ENCODE measurements at places on chromosomes 11 and 22. TPM values are rescaled to one million over a fixed set of nuclear protein-coding genes. Genes with fewer than 3 reads are reported as not detected.

DNA sequence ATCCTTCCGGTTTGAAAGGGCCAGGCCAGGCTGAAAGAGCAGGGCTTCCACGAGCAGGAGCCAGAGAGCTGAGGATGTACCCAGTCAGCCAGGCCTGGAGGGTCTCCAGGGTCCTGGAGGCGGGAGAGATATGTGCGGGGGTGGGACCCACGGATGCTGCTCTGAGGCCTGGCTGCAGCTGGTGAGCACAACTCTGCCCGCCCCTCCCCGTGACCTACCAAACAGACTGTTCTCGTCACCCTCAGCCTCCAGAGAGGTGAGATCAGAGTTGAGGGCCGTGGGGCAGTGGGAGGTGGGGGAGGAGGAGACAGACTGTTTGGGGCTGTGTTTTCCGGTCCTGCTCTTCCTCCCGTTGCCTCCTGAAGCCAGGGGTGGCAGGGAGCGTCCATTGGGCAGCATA is 42.2 kb downstream of the TRIOBP start:
- DNase-seq: peak; percentile 92
- H3K27ac ChIP-seq: peak overlapping the region; percentile 62
- peaks cover 62% of the 10 kb centered on the region for H3K4me1 ChIP-seq
- no peaks in the 10 kb centered on the region for H3K27me3 ChIP-seq
- H3K4me3 ChIP-seq: no peak overlapping the region

- DNase-seq: peak; percentile 91
- H3K36me3 ChIP-seq: no peaks in the 10 kb centered on the region
- H3K27me3 ChIP-seq: no peaks in the 10 kb centered on the region
- H3K4me3 ChIP-seq: no peak overlapping the region
- H3K4me1 ChIP-seq: peaks cover 19% of the 10 kb centered on the region
- peak overlapping the region; percentile 5 for H3K27ac ChIP-seq
These were observed 365.3 kb upstream of the PDGFD start for GRCh38 chr11:104529213-104529612.

GRCh38 chr22:19705181-19705934 is 8.9 kb upstream of the SEPTIN5 start:
- no peak overlapping the region for H3K4me3 ChIP-seq
- no peak overlapping the region for H3K27ac ChIP-seq
- no peaks in the 10 kb centered on the region for H3K36me3 ChIP-seq
- H3K27me3 ChIP-seq: peaks cover 2% of the 10 kb centered on the region
- no peaks in the 10 kb centered on the region for H3K4me1 ChIP-seq

DNA sequence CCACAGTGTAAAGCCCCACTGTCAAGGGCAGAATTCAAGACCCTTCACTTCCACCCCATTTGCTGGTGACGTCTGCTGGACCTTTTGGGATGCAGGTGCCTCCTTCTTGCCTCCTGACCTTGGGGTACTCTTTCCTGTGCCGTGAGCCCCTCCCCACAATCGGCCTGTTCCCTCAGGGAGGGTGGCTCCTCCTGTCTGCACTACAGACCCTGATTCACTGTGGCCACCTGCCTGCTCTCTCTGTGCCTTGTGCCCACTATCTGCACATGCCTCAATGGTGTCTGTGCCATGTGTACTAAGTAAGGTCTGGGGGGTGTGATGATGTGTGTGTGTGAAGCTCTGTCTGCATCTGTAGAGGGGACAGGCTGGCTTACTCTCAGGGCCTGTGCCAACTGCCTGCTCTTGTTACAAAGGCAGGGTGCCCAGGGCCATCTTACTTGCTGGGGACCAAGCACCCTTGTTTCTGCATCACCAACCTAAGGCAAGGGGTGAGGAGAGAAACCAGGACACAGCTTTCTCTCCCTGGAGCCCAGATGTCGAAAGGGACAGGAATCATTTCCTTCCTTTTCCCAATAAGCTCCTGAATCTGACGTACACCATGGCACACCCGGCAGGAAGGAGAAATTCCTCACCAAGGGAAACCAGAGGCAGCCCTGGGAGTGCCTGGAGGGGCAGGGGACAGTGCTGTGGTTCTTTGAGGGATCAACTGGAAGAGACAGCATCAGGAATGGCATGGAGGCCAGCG is 3.7 kb downstream of the PPM1F start:
- H3K36me3 ChIP-seq: peaks cover 43% of the 10 kb centered on the region
- no peak for DNase-seq
- H3K4me1 ChIP-seq: peaks cover 76% of the 10 kb centered on the region
- no peaks in the 10 kb centered on the region for H3K27me3 ChIP-seq

DNA sequence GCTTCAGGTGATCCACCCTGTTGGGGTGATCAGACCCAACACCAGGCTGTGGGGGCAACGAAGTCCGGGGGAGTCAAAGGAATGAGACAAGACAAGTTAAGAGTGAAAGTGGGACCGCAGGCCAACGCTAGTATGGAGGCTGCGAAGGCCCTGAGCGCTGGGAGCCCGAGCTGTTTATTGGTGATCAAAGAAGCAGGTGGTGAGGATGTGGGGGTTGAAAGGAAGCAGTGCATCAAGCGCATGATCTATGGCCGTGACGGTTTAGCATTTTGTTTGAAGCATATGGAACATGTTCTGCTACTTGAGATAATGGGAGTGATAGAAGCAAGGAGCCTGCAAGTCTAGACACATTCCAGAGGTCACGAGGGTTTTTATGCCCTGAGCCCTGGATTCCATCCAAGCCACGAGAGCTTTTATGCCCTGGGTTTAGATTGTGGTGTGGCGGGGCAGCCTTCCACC is 49.5 kb downstream of the MCHR1 start:
- no peak for DNase-seq
- no peaks in the 10 kb centered on the region for H3K27me3 ChIP-seq
- no peak overlapping the region for H3K27ac ChIP-seq
- H3K4me1 ChIP-seq: peaks cover 2% of the 10 kb centered on the region
- H3K36me3 ChIP-seq: no peaks in the 10 kb centered on the region

- peaks cover 72% of the 10 kb centered on the region for H3K36me3 ChIP-seq
- H3K4me1 ChIP-seq: no peaks in the 10 kb centered on the region
- no peaks in the 10 kb centered on the region for H3K27me3 ChIP-seq
- H3K27ac ChIP-seq: no peak overlapping the region
- no peak overlapping the region for H3K4me3 ChIP-seq
These were observed 11.2 kb downstream of the DPP3 start for GRCh38 chr11:66491315-66491935.

GRCh38 chr11:94786264-94787126 is 18.3 kb downstream of the AMOTL1 start:
- H3K36me3 ChIP-seq: no peaks in the 10 kb centered on the region
- no peak for DNase-seq
- H3K4me1 ChIP-seq: peaks cover 14% of the 10 kb centered on the region
- H3K27me3 ChIP-seq: no peaks in the 10 kb centered on the region
- no peak overlapping the region for H3K27ac ChIP-seq

GRCh38 chr22:38177926-38178604 is 3.6 kb downstream of the PLA2G6 start:
- no peak for DNase-seq
- H3K27me3 ChIP-seq: no peaks in the 10 kb centered on the region
- H3K36me3 ChIP-seq: no peaks in the 10 kb centered on the region
- peak overlapping the region; percentile 69 for H3K27ac ChIP-seq

- no peak overlapping the region for H3K27ac ChIP-seq
- peaks cover 8% of the 10 kb centered on the region for H3K4me1 ChIP-seq
- DNase-seq: no peak
- no peaks in the 10 kb centered on the region for H3K36me3 ChIP-seq
These were observed 24.6 kb downstream of the STIM1 start for GRCh38 chr11:3879967-3880542.

DNA sequence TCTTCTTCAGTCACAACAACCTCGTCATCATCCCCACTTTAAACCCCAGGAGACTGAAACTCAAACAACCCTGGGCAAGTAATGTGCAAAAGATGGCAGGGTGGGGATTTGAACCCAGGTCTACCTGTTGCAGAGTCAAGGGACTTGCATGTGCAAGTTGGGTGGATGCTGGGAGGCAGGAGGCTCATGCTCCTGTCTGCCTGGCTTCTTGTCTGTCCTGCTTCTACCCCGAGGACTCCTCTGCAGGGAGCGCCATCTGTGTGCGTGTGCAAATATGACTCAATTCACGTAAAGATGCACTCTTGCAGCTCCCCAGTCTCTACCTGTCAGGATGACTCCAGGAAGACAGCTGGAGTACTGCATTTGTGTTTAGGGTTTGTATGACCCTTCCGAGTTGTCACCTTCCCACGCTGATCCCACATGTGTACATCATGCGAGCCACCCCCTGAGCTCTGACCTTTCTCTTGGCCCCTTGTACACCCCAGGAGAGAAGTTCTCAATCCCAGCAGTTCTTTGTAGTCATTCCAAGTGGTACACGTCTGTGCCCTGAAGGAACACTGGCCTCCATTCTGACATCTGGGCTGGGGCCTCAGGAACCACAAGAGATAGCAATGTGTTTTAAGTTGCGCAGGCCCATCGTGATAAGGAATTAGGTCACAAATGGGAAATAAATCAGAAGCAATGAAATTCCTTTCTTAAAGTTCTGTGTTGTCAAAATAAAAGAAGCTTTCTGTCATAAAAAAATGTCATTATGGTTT is 95.7 kb downstream of the CWC15 start:
- H3K27ac ChIP-seq: no peak overlapping the region
- peaks cover 79% of the 10 kb centered on the region for H3K36me3 ChIP-seq
- H3K27me3 ChIP-seq: no peaks in the 10 kb centered on the region
- DNase-seq: no peak
- H3K4me1 ChIP-seq: peaks cover 13% of the 10 kb centered on the region

DNA sequence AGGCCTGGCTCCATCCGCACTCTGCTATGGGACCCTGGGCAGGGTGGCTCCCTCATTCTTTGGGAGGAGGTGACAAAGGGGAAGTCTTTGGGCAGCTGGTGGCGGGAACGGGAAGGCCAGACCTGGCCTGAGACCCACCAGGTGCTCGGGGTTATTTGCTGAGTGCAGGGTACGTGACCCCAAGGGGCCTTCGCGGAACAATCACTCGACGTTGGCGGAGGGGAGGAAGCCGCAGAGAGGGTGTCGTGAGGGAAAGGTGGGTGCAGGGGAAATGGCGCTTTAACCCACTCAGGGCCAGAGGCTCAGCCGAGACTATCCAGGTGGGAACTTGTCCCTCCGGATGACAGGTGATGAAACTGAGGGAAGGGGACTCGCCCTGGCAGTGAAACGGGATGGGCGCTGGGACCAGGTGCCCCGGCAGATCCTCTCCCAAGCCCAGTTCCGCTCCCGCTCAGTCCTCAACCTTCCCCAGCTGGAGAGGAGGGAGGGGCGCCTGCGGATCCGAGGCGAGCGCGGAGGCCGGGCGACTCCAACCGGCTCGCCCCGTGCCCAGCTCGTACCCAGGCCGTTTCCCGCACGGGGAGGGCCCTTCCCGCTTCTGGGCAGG is 911 bp downstream of the A4GALT start:
- peaks cover 21% of the 10 kb centered on the region for H3K4me1 ChIP-seq
- no peaks in the 10 kb centered on the region for H3K36me3 ChIP-seq
- H3K27me3 ChIP-seq: peaks cover 35% of the 10 kb centered on the region
- DNase-seq: no peak

DNA sequence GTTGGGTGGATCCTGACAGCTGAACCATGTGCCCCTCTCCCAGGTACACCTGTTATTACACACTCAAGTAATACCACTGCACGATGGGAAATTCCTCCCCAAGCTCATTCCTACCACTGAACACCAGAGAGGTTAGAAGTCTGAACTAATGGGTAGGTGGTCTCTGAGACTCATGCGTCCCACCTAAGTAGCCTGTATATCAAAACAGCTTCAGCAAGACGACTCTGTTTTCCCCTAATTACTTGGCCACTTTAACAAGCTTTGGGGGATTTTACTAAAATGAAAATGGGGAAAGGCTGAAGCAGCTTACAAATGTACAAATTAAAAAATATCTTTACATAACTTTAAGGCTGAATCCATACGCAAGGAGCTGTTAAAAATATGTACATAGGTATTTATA is 29.4 kb downstream of the LGR4 start:
- DNase-seq: no peak
- H3K27me3 ChIP-seq: no peaks in the 10 kb centered on the region
- no peak overlapping the region for H3K4me3 ChIP-seq
- no peaks in the 10 kb centered on the region for H3K36me3 ChIP-seq
- peaks cover 9% of the 10 kb centered on the region for H3K4me1 ChIP-seq

DNA sequence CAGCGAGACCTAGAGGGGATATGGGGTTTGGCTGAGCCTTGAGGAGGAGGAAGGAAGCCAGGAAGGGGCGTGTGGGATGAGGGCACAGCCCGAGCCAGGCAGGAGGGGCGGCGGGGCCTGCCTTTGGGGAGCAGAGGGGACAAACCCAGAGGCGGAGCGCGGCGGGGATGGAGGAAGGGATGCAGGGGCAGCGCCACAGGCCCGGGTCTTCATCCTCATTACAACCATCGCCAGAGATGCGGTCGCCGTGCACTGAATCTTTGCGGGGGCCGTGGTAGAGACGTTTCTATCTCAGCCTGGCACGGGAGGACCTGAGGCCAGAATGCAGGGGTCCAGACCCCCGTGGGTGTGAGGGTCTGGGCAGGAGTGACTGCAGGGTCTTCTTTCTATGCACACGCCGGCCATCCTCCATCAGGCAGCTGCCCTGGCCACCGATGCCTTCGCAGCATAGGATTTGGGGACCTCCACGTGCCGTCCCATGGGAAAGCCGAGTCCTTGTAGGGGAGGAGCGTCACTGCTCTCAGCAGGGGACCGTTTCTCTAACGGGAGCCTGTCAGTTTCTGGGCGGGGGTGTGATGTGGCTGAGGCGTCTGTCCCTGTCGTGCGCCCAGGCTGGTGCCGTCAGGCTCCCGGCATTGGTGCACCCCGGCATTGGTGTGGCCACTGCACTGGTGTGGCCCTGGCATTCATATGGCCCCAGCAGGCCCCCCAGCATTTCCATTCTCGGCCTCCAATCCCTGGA is 1267.9 kb downstream of the BRD1 start:
- no peaks in the 10 kb centered on the region for H3K36me3 ChIP-seq
- no peaks in the 10 kb centered on the region for H3K27me3 ChIP-seq
- DNase-seq: no peak
- H3K27ac ChIP-seq: no peak overlapping the region
- no peaks in the 10 kb centered on the region for H3K4me1 ChIP-seq

GRCh38 chr11:77654770-77655434 is 17.3 kb upstream of the CLNS1A start:
- no peak overlapping the region for H3K4me3 ChIP-seq
- H3K27me3 ChIP-seq: no peaks in the 10 kb centered on the region
- no peak for DNase-seq
- no peaks in the 10 kb centered on the region for H3K36me3 ChIP-seq
- H3K4me1 ChIP-seq: no peaks in the 10 kb centered on the region
- no peak overlapping the region for H3K27ac ChIP-seq

DNA sequence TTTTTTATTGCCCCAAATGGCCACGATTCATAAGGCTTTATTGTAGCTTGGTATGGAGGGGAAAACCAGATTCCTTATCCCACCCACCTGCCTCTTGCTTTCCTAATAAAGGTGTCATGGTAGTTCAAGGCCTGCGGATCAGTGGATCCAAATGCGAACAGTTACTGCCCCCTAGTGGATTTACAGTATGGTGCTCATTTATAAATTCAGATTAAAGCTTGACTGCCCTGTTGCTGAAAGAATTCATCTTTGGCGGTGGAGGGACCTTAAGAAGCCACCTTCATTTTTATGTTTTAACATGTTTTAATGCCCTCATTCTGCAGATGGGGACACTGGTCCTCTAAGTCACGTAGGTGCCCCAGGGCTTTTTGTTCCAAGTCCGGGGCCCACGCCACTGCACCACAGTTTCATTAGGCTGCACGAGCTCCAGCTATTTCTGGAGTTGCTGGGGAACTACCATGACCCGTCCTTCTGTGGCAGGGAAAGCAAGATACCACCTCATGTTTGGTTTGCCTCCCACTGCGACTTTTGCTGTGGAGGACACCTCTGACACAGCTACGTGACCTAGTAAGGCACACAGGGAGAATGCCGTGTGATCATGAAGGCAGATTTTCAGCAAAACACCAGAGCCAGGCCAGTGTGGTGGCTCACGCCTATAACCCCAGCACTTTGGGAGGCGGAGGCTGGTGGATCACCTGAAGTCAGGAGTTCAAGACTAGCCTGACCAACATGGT is 15.6 kb upstream of the INCENP start:
- peaks cover 18% of the 10 kb centered on the region for H3K4me1 ChIP-seq
- no peaks in the 10 kb centered on the region for H3K27me3 ChIP-seq
- peak; percentile 74 for DNase-seq

The SCGB1C1 gene
- 0.41 TPM for polyA plus RNA-seq

The NXPE4 gene
- polyA plus RNA-seq: not detected

The OR5A1 gene
- polyA plus RNA-seq: not detected
